ENCODE measurements at places on chromosomes 11 and 22.

- DNase-seq: peak; percentile 28
These were observed 63.4 kb downstream of the RCN1 start for GRCh38 chr11:32154275-32154674.

DNA sequence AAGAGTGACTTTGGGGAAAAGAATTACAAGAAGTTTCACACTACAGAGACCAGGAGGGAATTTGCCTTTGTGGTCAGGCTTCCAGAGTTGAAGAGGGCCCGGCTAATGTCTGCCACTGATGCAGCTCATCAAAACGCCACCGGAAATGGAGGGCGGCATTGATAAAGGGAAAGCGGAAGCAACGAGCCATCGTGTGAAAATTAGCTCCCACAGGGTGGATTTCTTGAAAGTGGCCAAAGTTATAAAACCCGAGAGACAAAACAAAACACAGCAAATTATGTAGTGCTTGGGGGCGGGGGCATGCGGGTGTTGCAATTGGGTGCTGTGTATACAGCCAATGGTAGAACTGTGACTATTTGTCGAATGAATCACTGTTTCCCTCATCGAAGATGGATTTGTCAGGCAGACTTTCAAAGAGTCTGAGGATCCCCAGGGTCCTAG, 113.0 kb downstream of the ADAMTS15 start:
- no peak for DNase-seq

- peak; percentile 55 for DNase-seq
These were observed 377.6 kb downstream of the CADM1 start for GRCh38 chr11:115126515-115127208.

DNA sequence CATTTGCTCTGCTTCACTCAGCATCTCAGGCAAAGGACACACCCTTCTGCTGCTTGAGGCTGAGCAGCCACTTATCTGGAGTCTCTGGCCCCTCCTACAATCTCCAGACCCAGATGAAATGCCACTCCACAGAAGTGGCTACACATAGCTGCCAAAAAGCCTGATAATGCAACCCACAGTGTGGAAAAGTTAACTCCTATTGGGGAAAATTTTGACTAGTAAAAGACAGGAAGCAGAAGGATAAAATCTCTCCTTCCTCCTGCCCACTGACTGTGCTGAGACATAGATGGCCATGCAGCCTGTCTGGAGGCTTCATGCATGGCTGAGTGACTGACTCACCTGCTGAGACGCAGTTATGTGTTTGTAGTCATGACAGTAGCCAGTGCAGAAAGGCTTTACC, 92.3 kb upstream of the TEAD1 start:
- DNase-seq: no peak

DNA sequence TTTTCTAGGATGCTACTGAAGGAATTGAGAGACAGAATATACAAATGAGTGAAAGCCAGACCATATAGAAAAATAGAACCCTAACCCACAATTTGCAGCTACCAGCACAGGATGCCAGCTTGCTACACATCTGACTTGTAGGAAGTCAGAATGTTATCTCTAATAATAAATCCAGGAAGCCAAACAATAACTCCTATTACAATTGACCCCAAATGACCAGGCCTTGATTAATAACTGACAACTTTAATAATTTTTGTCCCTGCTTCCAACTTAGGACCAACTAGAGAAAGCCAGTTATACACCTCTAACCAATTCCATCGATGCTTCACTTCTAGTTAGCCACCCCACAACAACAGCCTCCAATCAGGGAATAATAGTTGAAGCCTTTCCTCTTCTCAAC, 193.4 kb downstream of the CASP12 start:
- no peak for DNase-seq

GRCh38 chr22:25386538-25386884, 167.1 kb downstream of the CRYBB2 start:
- no peak for DNase-seq

DNA sequence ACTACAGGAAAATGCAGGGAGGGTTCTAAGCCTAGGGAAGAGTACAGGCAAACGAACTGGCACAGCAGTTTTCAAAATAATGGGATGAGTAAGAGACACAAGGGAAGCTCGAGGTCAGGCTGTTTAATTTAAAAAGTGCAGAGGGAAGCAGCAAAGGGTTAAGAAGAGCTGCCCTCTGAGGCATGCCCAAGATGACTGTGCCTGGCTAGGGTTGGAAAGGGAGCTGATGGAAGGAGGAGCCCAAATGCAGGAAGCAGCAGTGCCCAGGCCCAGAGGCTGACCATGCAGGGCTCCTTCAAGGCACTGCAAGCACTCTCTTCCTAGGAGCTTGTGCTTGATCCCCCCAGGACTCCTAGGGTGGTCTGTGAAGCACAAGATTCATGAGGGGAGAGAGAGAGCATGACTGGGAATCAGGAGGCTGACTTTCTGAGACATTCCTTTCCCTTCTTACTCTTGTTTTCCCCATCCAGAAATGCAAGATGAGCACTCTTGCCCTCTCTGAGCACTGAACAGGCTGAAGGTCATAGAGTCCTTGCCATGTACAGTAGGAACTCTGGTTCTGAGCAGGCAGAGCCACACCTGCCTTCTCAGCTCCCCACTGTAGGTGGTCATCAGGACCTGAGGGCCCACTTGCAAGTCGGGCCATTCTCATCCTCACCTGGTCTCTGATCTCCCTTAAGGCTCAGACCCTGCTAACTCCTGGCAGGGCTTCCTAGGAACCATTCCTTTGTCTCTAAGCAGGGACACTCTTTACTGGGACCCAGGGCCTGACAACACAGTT, 46.7 kb upstream of the DRD2 start:
- DNase-seq: no peak

DNA sequence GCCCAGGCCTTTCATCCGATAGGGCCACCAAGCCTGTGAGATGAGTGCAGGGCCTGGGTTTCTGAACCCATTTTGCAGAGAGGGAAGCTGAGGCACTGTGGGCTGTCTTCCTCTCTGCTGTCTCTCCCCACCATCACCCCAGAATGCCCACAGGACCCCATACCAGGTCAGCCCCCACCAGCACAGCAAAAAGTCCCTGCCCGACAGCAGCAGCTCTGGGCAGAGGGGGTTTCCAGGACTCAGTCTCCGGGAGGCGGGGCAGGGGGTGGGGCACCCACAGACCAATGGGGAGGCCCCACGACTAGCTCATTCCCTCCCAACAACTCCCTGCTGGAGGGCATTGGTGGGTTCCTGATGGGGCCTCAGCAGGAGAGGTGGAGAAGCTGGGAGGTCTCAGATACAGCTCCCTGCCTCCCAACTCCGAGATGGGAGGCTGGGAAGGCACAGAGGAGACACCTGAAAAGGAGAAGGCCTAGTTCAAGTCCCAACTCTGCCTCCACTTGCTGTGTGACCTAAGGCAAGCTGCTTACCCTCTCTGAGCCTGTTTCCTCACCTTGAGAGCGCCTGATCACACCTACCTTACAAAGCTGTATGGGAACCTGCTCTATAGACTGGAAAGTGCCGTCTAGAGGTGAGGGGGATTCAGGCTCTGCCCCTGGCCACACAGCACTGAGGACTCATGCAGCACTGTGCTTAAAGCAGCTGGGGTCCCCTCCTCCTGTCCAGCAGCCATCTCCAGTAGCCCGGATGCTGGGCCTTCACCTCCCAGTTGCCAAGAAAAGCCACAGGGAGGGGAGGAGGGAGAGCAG, 3.5 kb downstream of the CBX7 start:
- peak; percentile 91 for DNase-seq

DNA sequence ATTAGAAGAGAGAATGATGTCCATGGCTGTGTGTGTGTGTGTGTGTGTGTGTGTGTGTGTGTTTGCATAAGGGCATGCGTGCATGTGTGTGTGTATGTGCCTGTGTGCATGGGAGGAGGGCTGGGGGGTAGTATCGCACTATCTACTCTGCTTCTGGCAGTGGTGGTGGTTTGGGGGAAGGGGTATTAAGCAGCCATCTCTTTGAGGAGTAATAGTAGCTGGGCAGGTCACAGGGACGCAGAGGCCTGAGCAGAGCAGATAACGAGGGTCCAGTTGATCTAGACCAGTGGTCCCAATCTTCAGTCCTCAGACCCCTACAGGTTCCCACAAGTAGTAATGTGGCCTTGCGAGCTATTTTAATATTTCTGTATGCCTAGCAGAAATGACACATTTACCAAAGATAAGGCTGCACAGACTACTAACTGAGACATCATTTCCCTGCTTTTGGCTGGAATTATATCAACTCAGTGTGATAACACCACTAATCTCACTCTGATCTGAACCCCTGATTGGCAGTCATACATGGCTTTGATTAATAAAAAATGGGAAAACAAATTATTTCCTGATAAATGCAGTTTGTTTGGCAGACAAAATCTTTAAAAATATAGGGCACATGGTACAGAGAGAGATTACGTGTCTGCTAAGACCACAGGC, 354.3 kb downstream of the BUD13 start:
- DNase-seq: no peak

DNA sequence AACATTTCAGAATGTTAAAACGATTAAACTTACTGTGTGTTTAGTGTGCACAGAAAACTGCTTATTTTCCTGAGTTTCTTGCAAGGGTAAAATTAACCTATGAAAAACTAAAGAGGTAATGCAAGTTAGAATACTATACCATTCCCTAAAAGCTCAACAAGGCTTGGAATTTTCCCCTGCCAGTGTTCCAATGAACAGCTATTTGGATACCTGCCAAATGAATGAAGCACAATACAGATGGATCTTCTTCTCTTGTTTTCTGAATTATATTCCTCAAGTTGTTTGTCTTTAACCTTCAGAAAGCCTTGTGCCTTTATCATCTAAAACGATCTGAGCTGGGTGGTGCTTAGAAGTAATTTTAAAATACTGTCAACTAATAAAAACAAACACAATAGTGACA, 204.5 kb downstream of the LRRC4C start:
- DNase-seq: no peak

GRCh38 chr11:86849679-86850078, 49.3 kb downstream of the PRSS23 start:
- DNase-seq: no peak

GRCh38 chr11:72930008-72930407, 115.8 kb downstream of the ATG16L2 start:
- DNase-seq: no peak

DNA sequence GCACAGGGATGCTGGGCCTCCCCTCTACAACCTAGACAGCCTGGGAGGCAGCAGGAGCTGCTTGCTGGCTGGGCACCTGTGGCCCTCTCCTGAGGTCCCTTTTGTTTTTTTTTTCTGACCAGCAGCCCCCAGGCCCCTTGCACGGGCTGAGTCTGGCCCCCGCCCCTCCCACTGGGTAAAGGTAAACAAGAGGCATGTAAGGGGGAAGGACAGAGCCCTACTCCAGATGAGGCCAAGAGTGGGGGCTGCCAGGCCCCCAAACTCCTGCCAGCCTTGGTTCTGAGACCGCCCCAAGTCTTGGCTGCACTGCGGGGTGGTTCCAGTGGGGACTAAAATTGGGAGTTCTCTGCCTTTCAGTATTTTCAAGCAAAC, 9.2 kb downstream of the PLXNB2 start:
- DNase-seq: no peak

GRCh38 chr11:13339195-13340153, 61.9 kb downstream of the BMAL1 start:
- no peak for DNase-seq

- no peak for DNase-seq
These were observed 175.0 kb downstream of the INSC start for GRCh38 chr11:15289723-15290122.

- DNase-seq: no peak
These were observed 27.6 kb upstream of the LRRC10B start for GRCh38 chr11:61480994-61481335.

GRCh38 chr11:14073849-14074476, 111.4 kb downstream of the SPON1 start:
- no peak for DNase-seq

DNA sequence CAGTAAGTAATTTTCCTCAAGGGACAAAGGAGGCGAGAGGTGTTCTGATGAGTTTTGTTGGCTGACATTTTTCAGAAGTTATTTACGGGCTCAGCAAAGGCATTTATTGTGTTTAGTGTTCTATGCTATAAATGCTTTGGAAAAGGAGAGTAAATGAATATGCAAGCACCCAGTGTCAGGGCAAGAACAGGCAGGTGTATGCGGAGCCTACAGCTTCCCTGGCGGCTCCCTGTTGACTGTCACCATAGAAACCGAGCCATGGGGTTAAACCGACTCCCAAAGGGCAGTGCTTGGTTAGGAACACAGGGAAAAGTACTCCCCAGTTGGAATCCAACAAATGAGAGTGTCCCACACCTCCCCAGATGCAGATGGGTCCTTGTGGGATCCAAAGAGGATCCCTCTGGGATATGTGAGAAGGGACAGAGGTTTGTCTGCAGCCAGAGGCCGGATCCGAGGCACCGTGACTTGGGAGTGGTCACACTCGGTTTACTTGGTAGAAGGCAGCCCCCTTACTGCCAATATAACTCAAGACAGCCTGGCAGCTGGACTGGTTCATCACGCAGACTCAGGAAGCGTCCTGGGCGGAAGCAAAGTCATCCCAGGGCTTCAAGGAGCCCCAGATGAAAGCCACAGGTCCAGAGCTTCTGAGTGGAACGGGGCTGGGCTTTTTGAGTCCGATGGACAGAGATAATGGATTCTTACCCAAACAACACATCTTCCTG, 329.7 kb downstream of the CTTN start:
- no peak for DNase-seq

DNA sequence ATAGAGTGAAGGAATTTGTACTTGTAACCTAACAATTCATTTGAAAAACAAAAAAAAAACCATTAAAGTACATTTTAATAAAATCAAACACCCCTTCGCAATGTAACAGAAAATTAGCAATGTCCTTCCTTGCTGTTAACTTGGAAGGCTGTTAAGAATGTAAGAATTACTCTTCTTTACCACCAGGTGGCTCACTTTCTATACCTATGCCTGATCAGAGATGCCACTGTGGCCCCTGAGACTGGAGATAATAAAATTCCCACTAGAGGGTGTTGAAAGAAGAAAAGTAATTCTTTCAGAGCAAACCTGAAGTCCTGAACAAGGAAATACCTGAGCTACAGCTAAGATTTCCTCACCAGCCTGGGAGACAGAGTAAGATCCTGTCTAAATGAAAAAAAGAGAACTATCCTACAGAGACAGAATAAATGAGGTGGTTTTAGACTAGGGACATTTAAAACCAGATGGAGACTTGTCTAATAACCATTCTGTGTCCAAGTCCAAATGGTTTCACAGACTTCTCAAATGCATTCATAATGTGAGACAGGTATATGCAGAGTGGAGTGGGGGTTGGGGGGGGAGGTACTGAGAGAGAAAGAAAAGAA, 1089.3 kb downstream of the FAM181B start:
- peak; percentile 26 for DNase-seq

GRCh38 chr11:11440144-11440543, 87.1 kb upstream of the CSNK2A3 start:
- no peak for DNase-seq

- DNase-seq: no peak
These were observed 2.8 kb upstream of the KCNJ5 start for GRCh38 chr11:128888034-128888985.

DNA sequence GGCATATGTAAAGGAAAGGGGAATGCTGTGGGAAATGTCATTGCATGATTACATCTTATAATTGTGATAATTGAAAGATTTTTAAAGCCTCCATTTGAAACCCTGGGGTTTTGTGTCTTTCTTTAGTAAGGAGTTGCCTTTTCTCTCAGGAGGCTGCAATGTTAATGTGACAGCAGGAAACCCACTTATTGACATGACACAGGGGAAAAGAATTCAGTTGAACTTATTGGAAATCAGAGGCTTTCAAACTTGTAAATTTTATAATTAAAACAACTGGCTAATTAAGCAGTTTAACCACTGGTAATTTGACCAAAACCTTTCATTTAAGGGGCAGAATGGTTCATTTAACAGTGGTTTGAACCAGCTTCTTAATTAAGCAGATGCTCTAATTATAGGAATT, 31.2 kb downstream of the MRPL48 start:
- DNase-seq: no peak

Measured in GM20000 (cell line).